Pulmonary artery endothelial cell (primary cell): ENCODE measurements at places on chromosomes 12 and 14.

DNA sequence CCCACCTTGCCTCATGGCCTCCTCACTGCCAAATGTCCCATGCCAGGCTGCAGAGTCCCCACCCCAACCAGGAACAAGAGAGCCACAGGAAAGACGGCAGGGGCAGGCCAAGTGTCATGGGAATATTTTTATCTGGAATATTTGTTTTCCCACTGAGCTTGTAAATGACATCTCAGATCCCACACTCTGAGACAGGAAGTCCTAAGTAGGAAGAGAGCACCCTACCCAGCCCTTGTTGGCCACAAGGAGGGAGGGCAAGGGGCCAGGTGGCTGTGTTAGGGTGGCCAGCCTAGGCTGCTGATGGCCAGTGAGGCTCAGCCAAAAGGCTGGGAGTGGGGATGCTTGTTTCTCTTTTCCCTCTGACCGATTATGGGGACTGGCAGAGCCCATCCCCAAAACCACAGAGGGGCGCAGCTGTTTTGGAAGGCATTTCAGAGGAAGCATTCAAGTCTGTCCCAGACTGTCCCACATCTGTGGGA is 7.7 kb upstream of the MEG3 start:
- no peak for DNase-seq

GRCh38 chr12:100608776-100609175 is 35.3 kb downstream of the GAS2L3 start:
- no peak for DNase-seq

GRCh38 chr12:121610239-121611149 is 15.8 kb upstream of the ORAI1 start:
- DNase-seq, result no peak

DNA sequence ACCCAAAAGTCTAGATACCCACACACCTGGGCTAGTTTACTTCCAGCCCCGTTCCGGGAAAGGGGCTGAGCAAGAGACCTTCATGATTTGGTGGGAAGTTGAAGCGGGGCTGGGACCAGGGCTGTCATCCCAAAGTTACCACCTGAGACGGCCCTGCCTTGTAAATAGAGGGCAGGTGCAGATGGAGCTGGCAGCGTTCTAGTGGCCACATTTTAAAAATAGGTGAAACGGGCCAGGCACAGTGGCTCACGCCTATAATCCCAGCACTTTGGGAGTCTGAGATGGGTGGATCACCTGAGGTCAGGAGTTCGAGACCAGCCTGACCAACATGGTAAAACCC is 43.4 kb downstream of the NFKBIA start:
- no peak for DNase-seq

DNA sequence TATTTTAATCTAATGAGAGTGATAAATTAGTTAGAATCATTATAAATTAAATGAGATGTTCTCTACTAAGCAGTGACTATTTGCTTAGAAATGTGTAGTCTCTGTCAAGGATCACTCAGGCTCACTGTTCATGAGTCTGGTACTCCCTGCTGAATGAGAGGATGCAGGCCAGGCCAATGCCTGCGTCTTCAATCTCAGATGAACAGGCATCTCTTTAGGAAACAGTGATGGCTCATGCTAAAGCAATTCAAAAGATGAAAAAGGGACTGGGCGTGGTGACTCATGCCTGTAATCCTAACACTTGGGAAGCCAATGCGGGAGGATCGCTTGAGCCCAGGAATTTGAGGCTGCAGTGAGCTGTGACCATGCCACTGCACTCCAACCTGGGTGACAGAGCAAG is 106.8 kb downstream of the ZFC3H1 start:
- no peak for DNase-seq

DNA sequence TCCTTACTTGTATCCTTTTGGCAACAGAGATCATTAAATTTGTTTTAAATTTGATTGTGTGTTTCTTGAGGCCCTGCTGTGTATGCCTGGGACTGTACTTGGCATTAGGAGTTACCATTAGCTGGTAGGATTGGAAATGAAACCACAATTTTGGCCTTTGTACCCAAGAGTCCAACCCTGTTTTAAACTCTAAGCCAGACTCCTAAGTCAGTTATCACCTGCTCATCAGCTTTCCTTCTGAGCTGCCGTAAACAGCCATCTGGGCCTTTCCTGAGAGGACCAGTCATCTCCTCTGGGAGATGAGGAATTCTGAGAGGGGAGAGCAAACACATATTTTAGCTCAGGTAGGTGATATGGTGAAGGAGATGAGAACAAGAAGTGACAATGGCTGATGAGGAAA is 74.3 kb upstream of the SRSF5 start:
- no peak for DNase-seq

DNA sequence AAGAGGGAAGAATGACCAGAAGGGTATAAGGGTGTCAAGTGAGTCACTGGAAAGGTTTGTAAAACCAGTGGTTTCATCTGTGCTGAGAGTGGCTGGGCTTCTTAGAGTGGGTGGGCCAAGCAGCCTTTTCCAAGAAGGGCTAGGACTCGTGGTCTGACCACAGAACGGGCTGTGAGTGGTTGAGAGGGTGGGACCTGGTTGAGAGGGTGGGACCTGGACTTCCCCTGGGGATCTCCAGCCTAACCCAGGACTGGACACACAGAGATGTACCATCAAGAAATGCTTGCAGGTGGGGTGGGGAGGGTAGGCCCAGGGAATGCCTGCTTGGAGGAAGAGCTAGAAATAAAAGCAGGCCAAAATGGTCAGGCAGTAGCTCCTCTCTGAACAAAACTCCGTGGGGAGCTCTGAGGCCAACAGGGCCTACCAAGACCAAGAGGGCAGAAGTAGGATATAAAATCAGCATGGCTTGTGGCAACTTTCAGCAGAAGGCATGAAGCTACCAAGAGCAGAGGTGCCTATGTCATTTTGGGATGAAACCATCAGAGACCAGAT is 140.5 kb downstream of the FOXN3 start:
- DNase-seq, result no peak
